RPMI8226 (cell line): ENCODE measurements at places on chromosomes 7 and 10.

GRCh38 chr10:9613338-9614075, 1404.2 kb upstream of the CELF2 start:
- no peak for DNase-seq

GRCh38 chr7:45191396-45191795, 33.8 kb downstream of the RAMP3 start:
- DNase-seq, result no peak

GRCh38 chr7:131835141-131835540, 278.7 kb upstream of the PODXL start:
- DNase-seq, result no peak

GRCh38 chr7:2034291-2035201, 198.2 kb downstream of the MAD1L1 start:
- DNase-seq, result no peak

GRCh38 chr10:84766923-84767322, 438.5 kb downstream of the CCSER2 start:
- DNase-seq, result no peak

DNA sequence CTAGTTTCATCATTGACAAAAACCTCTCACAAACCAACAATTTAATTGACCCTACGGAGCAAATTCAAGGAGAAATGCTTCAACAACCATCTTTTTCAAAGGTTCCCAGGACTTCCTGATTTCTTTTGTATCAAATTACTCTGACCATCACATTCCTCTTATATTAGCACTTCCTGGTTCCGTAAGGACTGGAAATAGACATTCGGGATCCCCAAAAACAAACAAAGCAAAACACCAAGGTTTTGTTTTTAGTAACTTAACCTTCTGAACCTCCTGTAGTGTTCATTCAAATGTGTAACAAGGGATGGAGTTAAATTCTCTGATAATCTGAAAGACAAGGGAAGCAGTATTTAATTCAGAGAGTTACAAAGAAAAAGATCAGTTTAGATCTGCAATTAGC, 387.6 kb upstream of the NRP1 start:
- no peak for DNase-seq

DNA sequence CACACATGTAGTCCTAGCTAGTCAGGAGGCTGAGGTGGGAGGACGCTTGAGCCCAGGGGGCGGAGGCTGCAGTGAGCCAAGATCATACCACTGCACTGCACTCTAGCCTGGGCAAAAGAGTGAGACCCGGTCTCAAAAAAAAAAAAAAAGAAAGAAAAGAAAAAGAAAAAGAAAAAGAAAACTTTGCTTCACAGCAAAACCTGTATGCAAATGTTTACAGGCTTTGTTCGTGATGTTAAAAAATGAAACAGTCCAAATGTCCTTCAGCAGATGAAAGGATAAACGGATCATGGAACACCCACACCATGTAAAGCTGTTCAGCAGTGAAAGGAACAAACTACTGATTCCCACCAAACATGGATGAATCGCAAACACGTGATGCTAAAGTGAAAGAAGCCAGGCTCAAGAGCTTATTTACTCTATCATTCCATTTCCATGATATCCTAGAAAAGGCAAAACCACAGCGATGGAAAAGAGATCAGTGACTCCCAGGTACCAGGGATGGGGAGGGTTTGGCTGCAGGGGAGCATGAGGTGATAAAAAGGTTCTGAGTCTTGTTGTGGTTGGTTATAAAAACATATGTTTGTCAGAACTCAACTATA, 15.1 kb downstream of the LRRC20 start:
- DNase-seq, result no peak

DNA sequence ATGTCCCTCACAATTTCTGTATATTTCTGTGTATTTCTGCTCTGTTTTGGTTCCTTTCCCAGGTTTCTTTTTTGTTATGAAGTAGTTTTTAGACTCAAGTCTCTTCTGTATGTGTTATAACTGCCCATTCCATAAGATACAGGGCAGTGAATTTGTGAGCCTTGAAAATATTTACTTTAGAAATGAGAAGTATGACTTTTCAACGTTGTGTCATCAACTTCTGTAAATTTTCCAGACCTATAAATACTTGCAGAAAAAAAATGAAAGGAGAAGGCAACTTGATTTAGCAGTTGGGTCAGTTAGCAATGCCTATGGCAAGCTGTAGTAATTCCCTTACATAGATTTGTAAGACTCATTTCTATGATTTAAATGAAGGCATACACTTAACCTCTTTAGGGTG, 11.5 kb downstream of the EGFR start:
- DNase-seq, result no peak

GRCh38 chr10:33863352-33863751, 528.9 kb upstream of the NRP1 start:
- no peak for DNase-seq

- no peak for DNase-seq
Observed at GRCh38 chr10:12111528-12111927, 17.9 kb upstream of the SEC61A2 start.

DNA sequence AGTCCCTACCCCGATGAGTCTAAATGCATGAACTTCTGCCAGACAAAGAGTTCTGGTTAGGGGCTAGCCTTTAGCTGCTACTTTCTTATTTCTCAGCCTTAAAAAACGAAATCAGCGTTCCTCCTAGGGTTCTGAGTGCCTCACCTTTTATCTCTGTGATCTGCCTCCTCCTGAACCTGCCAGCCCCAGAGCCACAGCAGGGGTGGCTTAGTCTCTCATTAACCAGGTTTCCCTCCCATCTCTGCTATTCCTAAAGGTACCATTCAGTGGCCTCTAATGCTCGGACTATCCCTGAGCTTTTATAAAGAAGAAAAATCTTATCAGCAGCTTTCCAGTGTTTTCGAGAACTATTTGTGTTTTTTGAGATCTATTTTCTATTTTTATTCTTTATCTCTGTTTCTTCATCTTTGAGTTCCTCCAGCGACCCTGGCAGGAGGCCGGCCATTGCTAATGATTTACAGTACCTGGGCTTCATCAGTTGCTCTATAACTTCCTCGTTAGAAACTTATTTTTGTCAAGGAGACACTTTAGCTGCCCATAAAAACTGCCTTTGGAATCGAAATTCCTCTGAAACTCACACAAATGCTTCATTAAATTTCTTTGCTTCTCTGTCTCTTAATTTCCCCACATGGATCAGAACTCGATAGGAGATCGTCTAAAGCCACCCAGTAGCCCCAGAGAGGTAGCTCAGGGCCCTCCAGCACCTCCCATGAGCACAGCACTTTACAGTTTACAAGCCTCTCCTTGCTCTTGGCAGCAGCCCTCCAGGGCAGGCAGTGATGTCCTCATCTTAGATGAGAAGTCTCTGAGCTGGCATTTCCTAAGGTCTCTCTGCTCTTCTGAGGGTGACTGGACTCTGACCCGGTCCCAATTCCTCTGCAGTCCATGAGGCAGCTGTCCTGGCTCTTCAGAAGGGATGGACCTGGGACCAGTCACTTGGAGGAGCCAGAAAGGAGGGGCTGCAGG, 149.1 kb downstream of the EBF3 start:
- DNase-seq, result no peak

DNA sequence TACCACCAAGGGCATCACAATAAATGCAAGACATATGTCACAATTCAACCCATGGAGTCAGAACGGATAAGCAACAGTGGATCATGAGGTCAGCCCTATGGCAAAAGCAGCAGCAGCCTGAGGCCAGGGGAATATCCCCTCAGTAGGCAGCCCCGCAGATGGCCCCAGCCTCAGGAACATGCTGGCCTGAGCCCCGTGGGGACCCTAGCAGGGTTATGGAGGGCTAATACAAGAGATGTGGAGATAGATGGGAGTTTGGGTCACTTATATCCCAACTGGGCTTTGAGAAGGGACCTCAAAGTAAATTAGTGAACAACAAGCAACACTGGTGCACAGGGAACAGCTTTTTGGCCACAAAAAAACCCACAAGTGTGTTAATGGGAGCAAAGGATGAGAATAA, 9.1 kb downstream of the TMEM72 start:
- DNase-seq, result no peak

- DNase-seq, result no peak
Observed at GRCh38 chr10:26628395-26628794, 69.1 kb upstream of the PDSS1 start.

DNA sequence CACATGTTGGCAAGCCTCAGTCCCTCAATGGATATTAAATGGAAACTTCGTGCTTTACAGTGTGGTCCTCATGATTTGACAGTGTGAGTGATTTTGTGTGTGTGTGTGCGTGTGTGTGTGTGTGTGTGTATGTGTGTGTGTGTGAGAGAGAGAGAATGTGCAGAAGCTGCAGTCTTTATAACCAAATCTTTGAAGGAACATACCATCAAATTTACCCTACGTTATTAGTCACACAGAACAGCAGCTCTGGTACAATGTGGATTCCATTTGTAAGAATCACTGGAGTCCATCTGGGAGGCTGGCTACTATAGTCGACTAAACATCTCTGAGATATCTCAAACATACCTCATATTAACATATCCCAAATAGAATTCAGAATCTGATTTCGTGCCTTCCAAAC, 928.0 kb upstream of the POT1 start:
- no peak for DNase-seq

GRCh38 chr10:84004221-84004620, 135.1 kb upstream of the GHITM start:
- no peak for DNase-seq

DNA sequence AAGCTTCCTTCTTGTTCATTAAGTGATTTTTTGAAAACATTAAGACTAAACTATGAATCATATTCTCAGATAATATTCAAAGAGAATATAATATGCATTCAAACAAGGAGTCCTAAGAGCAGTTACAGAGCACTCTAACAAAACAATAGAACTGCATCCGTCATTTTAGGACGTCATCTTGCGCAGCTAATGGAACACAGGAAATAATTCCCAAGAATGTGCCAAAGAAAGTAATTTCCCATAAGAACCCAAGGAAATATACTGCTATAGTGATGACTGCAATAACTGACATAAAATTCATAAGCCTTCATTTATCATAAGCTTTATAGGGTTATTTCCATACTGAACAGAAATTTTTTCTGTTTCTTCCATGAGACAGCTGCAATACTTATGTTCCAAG, 28.3 kb upstream of the CASD1 start:
- no peak for DNase-seq

DNA sequence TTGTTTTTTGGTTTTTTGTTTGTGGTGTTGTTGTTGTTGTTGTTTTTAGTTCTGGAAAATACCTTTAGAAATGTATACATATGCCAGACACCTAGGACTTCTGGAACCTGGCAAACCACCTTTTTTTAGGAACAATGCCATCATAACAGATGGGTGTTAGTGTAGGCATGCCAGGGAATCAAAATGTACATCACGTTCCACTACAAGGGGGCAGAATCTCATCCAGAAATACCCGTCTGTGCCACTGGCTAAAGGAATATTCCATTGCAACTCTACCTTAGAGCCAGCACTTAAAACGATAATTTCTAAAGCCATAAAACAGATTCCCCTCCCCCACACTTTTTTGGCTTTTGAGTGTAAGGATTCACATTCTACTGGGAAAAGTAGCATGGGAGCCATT, 239.8 kb downstream of the ETV1 start:
- DNase-seq, result no peak

DNA sequence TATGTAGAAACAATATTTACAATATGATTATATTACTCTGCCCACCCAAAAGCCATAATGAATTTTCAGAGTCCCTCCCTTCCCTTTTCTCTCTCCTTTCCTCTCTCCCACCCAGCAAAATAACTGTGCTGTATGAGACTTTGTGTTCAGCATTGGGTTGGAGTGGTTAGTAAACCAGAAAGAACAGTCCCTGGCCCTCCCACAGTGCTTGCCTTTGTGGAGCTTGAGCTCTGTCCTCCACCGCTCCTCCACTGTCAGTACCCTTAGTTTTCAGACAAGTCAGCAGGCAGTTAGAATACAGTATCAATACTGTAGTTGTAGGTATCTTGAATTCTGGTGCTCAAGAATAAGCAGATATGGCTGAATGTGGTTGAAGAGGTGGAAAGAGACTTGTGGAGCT, 92.7 kb downstream of the CDK14 start:
- DNase-seq, result no peak

- no peak for DNase-seq
Observed at GRCh38 chr10:70656489-70656888, 15.8 kb upstream of the ADAMTS14 start.

DNA sequence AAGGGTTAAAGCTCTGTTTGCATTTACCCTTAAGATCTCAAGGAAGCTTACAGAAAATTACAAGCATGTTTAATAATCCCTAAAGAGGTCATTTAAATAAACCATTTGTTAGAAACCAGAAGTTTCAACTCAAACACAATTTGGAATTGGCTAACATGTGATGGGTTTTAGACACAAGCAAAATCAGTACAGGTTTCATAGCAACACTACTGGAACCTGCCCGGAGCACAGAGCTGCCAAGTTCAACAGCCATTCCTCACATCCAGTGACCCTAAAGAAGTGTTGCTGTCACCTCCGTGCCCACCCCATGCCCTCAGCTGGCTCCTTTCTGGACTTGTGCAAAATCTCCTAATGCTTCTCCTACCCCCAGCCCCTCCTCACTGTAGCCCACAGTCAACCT, 338.8 kb upstream of the AUTS2 start:
- no peak for DNase-seq

GRCh38 chr7:135428011-135428410, 81.9 kb downstream of the CNOT4 start:
- no peak for DNase-seq

- no peak for DNase-seq
Observed at GRCh38 chr10:30789806-30790205, 160.3 kb upstream of the LYZL2 start.

- DNase-seq, result no peak
Observed at GRCh38 chr7:74032624-74033371, 4.8 kb downstream of the ELN start.

GRCh38 chr10:121983852-121984251, 5.1 kb upstream of the TACC2 start:
- no peak for DNase-seq

DNA sequence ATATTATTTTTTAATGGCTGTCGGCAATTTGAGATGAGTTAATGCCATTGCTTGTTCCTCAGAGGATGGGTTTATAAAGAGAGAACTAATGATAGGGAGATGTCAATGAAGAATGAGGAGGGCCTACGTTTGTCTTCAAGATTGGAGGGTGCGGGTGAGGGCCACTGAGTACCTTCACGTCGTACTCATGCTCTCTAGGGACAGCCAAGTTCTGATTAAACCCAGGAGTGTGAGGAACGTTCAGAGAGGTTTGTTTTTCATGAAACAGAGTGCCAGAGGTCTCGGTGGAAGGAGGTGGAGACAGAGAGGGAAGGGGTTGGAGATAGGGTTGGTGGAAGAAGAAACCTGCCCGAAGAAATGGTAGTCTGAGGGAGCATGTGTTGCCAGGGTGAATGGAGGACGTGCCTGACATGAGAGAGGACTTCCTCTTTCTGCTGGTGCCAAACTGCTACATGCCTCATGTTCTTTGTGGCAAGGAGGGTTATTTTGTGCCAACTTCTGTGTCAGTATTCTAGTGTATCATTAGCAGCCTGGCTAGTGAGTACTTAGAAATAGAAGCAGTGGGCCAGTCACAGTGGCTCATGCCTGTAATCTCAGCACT, 8.9 kb downstream of the DHTKD1 start:
- DNase-seq, result peak; percentile 57
